ENCODE measurements at places on chromosomes 3 and 15.

DNA sequence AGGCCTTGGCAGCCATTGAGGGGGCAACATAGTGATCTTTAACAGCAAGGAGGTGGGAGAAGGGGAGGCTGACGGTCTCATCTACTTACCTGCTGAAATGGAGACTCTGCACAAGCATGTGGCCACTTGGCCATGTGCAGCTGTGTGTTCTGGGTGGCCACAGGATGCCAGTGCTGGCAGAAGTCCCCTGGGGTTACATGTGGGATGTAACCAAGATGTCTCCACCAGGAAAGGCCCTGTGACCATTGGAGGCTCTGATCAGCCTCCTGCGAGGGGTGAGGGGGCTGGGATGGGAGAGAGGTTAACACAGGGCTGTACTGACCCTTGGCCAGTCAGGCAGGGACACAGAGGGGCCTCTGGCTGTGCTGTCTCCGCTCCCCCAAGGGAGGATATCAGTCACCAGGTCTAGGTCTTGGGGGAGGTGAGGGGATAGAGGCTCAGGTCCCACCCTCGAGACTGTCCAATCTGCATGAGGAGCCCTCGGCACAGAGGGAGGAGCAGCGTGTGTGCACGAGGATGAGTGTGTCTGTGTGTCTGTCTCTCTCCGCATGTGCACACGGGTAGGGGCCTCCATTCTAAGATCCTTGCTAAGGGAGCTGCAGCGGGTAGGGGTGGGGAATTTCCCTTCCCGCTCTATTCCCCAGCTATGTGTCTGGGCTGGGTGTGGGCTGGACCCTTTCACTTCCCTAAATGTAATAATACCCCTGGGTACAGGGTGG is 19.5 kb downstream of the PRKCD start:
- no peak for DNase-seq

DNA sequence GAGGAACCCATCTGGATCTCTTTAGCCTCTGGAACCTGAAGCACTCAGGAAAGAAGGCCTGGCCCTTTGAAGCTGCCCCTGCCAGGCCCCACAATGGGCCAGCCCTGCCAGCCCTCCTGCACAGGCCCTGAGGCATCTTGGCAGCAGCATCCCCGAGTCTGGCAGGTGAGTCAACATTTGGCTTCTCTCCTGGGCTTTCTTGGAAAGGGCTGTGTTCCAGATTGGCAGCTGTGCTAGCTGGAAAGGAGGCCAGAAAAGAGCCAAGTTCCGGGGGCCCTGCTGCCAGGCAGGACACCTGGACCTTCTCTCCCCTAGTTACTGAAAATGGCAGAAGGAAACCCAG is 187.2 kb downstream of the SHQ1 start:
- DNase-seq: no peak

DNA sequence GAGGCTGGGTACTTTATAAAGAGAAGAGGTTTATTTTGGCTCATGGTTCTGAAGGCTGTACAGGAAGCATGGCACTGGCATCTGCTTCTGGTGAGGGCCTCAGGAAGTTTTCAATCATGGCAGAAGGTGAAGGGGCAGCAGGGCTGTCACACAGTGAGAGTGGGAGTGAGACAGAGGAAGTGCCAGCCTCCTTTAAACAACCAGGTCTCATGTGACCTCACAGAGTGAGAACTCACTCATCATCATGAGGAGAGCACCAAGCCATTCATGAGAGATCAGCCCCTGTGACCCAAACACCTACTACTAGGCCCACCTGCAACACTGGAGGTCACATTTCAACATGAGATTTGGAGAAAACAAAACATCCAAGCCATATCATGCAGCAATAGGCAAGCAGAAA is 9.3 kb upstream of the RFTN1 start:
- DNase-seq: no peak

DNA sequence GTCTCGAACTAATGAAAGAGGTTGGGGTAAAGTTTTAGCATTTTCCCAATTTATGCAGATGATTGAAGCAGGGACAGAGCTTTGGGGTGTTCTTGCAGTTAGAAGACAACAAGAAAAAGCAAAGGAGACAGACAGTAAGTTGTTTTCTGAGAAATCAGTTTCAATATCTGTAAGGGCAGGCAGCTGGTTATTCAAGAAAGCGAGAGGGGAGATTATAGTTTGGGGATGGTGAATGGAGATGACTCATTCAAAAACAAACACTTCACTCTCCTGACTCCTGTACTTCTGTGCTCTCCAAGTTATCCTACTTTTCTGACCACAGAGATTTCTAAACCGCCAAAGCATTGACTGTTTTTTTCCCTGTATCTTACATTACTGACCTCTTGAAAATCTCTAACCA is 352.0 kb downstream of the GAP43 start:
- no peak for DNase-seq

DNA sequence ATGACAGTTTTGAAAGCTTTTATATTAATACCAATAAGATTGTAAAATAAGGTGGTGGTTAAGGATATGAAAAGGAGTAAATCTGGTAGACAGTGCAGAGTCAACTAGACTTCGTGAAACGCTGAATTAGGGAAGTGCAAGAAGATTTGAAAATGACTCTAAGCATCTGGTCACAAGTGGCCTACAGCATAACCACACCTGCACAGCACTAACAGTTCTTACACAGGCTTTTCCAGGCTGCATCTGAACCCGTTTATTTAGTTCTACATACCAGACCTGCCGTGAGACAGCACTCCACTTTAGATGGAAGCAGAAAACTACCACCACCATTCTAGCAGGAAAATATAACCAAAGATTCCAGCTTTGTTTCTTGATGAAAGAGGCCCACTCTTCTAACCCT is 1.9 kb downstream of the DMXL2 start:
- DNase-seq: peak; percentile 39

GRCh38 chr3:83849106-83849730 is 1109.6 kb upstream of the CADM2 start:
- DNase-seq: no peak
